Suprapubic skin (tissue), 4 donors: ENCODE measurements at places on chromosomes 13 and 19.

DNA sequence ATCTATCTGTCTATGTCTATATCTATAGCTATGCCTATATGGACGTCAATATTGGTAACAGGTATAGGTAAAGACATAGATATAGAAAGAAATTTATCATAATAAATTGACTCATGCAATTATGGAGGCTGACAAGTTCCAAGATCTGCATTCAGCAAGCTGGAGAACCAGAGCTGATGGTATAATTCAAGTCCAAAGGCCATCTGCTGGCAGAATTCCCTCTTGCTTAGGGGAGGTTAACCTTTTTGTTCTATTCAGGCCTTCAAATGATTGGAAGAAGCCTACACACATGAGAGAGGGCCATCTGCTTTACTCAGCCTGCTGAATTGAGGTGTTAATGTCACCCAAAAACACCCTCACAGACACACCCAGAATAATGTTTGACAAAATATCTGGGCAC is 10.8 kb downstream of the RASL11A start:
- no peak overlapping the region for H3K4me3 ChIP-seq
- no peaks in the 10 kb centered on the region for H3K27me3 ChIP-seq
- H3K4me1 ChIP-seq: no peaks in the 10 kb centered on the region
- no peak overlapping the region for H3K27ac ChIP-seq
- no peak for DNase-seq

DNA sequence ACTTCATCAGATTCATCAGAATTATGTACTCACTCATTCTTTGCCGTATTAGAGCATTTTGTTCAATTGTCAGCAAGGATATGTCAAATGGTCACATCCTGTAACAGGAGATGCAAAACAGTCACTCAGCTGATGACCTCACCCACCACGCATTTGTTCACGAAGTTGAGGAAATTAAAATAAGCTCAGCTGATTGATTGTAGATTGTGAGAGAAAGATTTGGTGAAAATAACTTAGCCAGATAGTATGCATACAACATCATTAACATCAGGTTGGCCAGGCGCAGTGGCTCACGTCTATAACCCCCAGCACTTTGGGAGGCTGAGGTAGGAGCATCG is 22.6 kb upstream of the CDC16 start:
- no peak overlapping the region for H3K27ac ChIP-seq
- no peak overlapping the region for H3K4me3 ChIP-seq
- peaks cover 18% of the 10 kb centered on the region for H3K27me3 ChIP-seq
- DNase-seq: no peak

- DNase-seq: peak; percentile 95
- H3K36me3 ChIP-seq: peaks cover 29% of the 10 kb centered on the region
- peak overlapping the region; percentile 81 for H3K27ac ChIP-seq
- H3K27me3 ChIP-seq: no peaks in the 10 kb centered on the region
Measured at GRCh38 chr13:113837560-113838355, 26.1 kb downstream of the GAS6 start.

GRCh38 chr13:105607016-105607415 is 928.4 kb downstream of the EFNB2 start:
- no peak overlapping the region for H3K27ac ChIP-seq
- H3K4me1 ChIP-seq: no peaks in the 10 kb centered on the region
- H3K36me3 ChIP-seq: no peaks in the 10 kb centered on the region
- no peaks in the 10 kb centered on the region for H3K27me3 ChIP-seq

DNA sequence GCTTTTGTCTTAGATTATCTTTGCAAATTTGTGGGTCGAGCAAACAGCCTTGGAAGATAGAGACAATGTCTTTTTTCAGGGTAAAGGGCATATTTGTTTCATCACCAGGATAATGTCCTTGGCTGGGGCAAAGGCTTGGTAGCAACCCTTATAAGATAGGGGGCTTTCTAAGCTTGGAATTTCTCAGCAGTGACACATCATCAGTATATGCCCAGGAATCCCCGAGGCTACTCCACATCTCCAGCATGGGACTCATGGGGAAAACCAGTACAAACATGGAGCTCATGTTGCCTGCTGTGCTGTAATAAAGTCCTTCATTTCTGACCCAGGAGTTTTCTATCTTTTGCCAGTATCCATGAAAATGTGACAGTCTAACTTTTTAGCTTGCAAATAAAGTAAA is 77.1 kb downstream of the DCLK1 start:
- H3K27me3 ChIP-seq: no peaks in the 10 kb centered on the region
- no peak overlapping the region for H3K27ac ChIP-seq
- H3K4me3 ChIP-seq: no peak overlapping the region

DNA sequence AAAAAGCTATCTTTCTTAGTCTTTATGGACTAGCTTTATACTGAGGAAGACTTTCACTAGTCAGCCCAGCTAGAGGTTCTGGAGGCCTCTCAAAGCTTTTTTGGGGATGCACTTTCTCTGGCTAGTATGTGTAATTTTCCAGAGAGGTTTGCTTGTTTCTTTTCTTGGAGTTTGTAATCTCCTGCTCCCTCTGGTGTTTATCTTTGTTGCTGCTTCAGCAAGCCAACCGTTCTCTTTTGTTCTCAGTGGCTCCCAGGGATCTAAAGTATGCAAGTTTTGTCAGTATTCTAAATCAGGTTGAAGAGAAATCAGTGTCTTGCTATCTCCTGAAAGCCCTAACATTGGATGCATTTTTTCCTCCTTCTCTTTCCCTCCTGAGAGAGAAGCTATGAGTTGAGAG is 121.1 kb upstream of the MYO16 start:
- no peak for DNase-seq
- no peak overlapping the region for H3K4me3 ChIP-seq
- H3K4me1 ChIP-seq: no peaks in the 10 kb centered on the region
- no peaks in the 10 kb centered on the region for H3K36me3 ChIP-seq

- no peak for DNase-seq
- no peak overlapping the region for H3K27ac ChIP-seq
- H3K36me3 ChIP-seq: no peaks in the 10 kb centered on the region
- H3K4me3 ChIP-seq: no peak overlapping the region
Measured at GRCh38 chr13:94674609-94675348, 37.6 kb downstream of the SOX21 start.

- H3K27ac ChIP-seq: no peak overlapping the region
- H3K4me1 ChIP-seq: peaks cover 8% of the 10 kb centered on the region
- no peaks in the 10 kb centered on the region for H3K27me3 ChIP-seq
- DNase-seq: peak; percentile 91
- H3K36me3 ChIP-seq: no peaks in the 10 kb centered on the region
Measured at GRCh38 chr19:10864538-10864899, 6.8 kb upstream of the CARM1 start.

DNA sequence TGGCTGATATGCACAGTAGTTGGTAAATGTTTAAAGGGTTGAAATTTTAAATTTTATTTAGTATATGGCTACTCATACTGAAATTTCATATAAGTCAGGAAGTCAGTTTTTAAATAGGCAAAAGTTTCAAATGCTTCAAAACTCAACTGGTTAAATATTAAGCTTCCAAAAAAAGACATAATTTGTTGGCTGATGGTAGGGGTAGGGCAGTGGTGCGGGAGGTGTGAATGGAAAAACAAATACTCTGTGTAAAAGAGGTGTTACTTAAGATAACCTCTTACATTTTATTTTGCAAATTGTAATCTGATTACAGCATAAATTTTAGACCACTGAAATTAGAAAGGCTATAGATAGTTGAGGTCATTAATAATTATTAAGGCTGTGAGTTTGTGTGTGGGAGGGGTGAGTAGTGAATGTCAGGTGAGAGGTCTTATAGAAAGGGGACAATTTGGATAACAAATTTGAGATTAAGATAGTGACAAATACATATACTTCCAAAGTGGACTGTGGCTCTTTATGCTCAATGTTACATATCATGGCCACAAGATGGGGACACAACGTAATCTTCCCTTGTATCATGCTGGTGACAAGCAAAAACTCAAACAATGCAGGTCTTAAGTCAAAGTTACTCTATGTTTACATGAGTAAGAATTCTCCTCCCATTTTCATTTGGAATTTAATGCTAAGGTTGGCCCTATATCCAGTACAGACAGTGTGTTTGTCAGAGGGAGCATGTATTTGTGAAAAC is 36.6 kb upstream of the OXGR1 start:
- H3K36me3 ChIP-seq: no peaks in the 10 kb centered on the region
- H3K27ac ChIP-seq: no peak overlapping the region
- no peaks in the 10 kb centered on the region for H3K27me3 ChIP-seq
- no peak for DNase-seq

DNA sequence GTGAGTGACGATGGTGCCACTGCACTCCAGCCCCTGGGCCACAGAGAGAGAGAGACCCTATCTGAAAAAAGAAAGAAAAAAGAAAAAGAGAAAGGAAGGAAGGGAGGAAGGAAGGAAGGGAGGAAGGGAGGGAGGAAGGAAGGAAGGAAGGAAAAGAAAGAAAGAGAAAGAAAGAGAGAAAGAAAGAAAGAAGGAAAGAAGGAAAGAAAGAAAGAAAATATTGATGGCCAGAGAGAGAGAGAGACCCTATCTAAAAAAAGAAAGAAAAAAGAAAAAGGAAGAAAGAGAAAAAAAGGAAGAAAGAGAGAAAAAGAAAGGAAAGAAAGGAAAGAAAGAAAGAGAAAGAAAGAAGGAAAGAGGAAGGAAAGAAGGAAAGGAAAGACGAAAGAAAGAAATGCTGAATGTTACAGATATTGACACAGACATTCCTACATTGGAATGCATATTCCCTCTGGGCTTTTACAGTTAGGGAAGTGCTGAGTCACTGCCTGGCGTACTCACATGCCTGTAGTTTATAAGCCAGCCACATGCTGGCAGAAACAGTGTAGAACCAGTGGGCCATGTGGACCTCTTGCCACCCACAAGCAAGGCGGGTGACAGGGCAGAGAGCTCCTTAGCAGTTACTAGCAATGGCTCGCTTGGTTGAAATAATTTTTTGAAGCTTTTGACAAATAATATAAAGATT is 34.6 kb upstream of the SLC46A3 start:
- no peak overlapping the region for H3K27ac ChIP-seq
- H3K27me3 ChIP-seq: no peaks in the 10 kb centered on the region
- H3K4me1 ChIP-seq: peaks cover 15% of the 10 kb centered on the region
- no peaks in the 10 kb centered on the region for H3K36me3 ChIP-seq
- DNase-seq: no peak

DNA sequence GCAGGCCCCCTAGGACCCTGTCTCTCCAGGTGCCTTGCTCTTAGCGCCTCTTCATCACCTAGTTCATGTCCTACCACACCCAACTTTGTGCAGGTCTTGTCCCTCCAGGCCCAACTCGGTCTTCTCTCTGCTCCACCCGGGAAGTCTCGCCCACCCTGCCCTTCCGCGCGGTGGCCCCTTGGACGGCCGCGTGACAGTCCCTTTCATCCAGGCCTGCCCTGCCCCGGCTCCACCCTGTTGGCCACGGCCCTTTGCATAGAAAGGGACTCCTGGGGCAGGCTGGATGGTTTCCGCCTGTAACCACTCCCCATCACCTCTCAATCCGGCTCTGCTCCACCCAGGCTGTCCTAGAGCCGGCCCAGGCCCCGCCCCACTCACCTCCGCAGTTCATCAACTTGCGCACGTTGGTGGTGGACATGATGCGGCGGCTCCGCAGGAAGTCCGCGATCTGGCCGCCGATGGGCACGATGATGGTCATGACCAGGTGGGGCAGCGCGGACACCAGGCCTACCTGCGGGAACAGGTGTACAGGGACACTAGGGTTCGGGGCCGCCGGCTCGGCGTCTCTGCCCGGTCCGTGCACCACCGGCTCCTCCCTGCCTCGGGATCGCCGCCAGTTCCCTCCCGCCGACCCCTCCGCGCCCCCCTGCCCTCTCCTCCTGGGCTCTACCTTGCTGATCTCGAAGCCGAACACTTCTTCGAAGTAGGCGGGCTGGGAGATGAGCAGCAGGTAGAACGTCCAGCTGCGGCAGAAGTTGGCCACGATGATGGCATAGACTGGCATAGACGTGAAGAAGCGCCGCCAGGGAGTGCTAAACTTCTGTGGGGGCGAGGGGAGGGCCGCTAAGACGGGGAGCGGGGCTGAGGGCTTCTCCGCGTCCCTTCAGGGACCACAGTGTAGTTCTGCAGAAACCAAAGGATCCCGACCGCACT is 7.2 kb downstream of the GFY start:
- H3K27ac ChIP-seq: no peak overlapping the region
- H3K4me1 ChIP-seq: peaks cover 16% of the 10 kb centered on the region
- peaks cover 96% of the 10 kb centered on the region for H3K27me3 ChIP-seq
- DNase-seq: no peak

- DNase-seq: no peak
- H3K36me3 ChIP-seq: no peaks in the 10 kb centered on the region
- no peak overlapping the region for H3K27ac ChIP-seq
- no peaks in the 10 kb centered on the region for H3K4me1 ChIP-seq
- no peak overlapping the region for H3K4me3 ChIP-seq
- H3K27me3 ChIP-seq: no peaks in the 10 kb centered on the region
Measured at GRCh38 chr13:75670496-75670895, 34.4 kb downstream of the LMO7 start.

- no peaks in the 10 kb centered on the region for H3K36me3 ChIP-seq
- no peak overlapping the region for H3K4me3 ChIP-seq
- no peak overlapping the region for H3K27ac ChIP-seq
- H3K4me1 ChIP-seq: no peaks in the 10 kb centered on the region
- H3K27me3 ChIP-seq: no peaks in the 10 kb centered on the region
Measured at GRCh38 chr13:81458170-81458569, 1117.2 kb upstream of the SPRY2 start.
